Activated naive CD4-positive, alpha-beta T cell treated with anti-CD3 and anti-CD28 coated beads for 36 hours (primary cell): ENCODE measurements at places on chromosomes 4 and X. TPM values are rescaled to one million over a fixed set of nuclear protein-coding genes. Genes with fewer than 3 reads are reported as not detected.

The XKRX gene
- total RNA-seq = 0.64 TPM

The N4BP2 gene
- total RNA-seq = 17.5 TPM

The ZRSR2 gene
- total RNA-seq = 15.7 TPM

The GAGE12E gene
- not detected for total RNA-seq

The AVPR2 gene
- total RNA-seq = not detected

The DIPK2B gene
- not detected for total RNA-seq

The CEP135 gene
- 18.6 TPM for total RNA-seq

The ERCC6L gene
- 9.6 TPM for total RNA-seq

The VCX2 gene
- total RNA-seq = not detected

The NHSL2 gene
- total RNA-seq = 0.41 TPM

The ARHGAP4 gene
- 161 TPM for total RNA-seq

The S100P gene
- total RNA-seq = 8.5 TPM

The MAOB gene
- total RNA-seq = not detected

- no peak for DNase-seq
Observed at GRCh38 chr4:23212558-23212957, 519.8 kb downstream of the GBA3 start.

GRCh38 chr4:76897536-76898384 is at the start of gene SOWAHB:
Gene SOWAHB, minus strand, starts transcription at chr4:76898144. Its CDS starts 295 bp downstream, at chr4:76897849.
- DNase-seq = peak; percentile 14

GRCh38 chrX:103415528-103415927 is 39.2 kb downstream of the BEX3 start:
- DNase-seq = no peak

GRCh38 chr4:130074096-130074495 is 978.1 kb downstream of the C4orf33 start:
- DNase-seq = no peak

GRCh38 chr4:15003401-15003890 is 1.2 kb downstream of the CPEB2 start:
- DNase-seq = peak; percentile 65

DNA sequence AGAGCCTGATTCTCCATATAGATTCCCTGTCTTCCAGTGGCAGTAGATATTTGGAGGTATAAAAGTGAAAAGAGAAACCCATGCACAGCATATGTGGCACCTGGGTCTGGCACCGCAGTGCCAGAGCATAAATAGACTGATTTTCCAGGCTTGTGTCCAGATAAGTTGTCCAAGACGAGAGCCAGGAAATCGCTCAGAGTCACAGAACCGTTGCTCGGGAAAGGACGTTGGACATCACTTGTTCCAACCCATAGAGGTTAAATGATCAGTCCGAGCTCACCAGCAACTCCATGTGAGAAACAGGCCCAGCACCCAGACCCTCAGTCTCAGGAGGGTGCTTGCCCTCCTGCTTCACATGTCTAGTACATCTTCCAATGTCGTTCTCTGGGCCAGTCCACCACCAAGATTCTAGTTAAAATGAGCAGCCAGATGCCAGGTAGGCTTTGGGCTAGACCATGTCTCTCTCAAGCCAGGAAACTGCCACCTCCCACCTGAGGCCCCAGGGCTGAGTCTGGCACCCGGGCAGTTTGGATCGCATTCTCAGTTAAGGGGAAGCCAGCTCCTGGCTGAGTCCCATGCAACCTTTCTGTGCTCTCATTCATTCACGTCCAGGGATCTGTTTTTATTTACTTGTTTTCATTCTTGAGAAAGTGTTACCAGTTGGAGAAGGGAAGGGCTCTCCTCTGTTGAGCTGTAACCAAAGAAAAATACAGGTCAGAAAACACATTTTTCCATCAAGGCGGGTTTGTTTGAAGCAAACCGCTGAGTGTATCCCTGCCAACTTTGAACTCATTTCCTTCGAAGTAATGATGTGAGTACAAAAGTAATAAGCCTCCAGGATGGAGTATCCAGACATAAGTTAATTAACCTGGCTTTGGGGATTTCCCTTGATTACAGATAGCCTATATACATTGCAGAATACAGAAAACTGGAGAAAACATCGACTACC is 91.7 kb downstream of the PHOX2B start:
- no peak for DNase-seq

DNA sequence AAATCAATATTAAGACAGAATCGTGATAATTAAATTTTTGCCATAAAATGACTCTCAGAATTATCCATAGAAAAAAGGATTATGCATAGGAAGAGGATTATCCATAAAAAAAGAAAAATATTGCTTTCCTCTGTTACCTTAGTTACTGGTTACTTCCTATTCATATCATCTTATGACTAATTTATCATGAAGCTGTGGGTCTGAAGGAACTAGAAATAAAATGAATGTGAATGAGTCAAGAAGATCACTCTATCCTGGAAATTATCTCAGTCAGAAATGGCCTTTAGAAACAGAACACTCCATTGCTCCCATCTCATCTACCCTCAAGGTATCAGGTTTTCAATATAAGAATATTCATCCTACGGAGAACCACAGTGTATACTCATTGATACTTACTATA is 19.4 kb downstream of the RPS6KA6 start:
- DNase-seq = no peak

GRCh38 chr4:18840481-18840880 is 818.9 kb upstream of the LCORL start:
- no peak for DNase-seq

DNA sequence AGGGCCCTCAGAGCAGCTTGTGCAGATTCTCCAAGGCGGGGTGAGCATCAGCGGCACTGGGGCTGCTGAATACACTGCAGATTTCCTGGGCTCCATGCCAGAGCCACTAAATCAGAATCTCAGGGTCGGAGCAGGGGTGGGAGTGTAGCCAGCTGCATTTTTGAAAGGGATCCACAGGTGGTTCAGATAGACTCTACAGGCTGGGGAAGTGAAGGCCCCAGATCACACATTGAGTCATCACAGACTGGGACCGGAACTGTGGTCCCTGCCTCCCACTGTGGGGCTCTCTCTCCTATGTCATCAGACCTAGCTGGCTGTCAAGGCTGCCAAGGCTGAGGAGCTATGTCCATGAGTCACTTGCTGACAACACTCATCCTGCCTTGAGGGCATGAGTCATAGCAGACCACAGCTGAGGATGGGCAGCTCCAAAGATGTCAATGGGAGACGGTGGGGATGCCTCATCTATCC is 162.3 kb upstream of the MAMLD1 start:
- peak; percentile 71 for DNase-seq

DNA sequence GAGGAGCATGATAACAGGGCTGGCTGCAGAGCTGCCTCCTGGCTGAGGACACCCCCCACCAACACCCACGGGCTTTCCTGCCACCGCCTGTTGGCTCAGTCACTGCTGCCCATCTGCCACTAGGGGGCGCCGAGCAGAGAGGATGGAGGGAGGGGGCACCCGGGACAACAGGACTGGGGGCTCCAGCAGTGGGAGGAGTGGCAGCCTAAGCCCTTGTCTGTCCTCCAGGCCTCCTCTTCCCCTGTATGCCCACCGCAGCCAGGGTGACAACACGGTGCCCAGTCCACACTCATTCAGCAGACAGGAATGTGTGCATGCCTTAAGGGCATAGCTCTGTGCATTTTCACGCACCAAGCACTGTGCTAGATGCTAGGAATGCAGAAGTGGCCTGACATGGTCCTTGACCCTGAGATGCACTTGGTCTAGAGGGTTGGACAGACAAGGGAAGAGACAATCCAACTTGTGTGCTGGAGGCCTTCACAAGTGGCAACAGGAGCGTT is 149.9 kb downstream of the AMMECR1 start:
- peak; percentile 60 for DNase-seq

DNA sequence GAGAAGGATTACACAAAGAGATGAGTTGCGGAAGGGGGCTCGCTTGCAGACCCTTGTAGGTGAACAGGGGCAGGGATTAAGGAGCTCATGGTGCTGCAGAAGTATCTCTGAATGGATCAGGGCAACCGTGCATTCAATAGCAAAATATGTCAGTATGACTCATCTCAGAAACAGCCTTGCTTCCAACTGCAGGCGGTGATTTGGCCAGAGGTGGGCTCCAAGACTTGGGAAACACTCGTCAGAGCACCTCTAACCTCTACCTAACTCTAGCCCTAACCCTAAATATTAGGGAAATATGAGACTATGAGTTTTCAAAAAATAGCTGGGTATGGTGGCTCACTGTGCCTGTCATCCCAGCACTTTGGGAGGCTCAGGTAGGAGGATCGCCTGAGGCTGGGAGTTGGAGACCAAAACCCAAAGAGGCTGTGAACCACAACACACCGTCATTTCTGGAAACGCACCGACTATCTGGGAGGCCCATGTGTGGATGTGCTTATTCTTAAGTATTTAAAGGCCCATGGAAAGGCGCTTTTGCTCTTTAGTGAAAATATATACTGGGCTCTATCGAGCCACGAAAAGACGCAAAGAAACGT is 102.6 kb downstream of the DHRSX start:
- no peak for DNase-seq

GRCh38 chr4:81634766-81635549 is 163.3 kb upstream of the RASGEF1B start:
- DNase-seq = no peak

DNA sequence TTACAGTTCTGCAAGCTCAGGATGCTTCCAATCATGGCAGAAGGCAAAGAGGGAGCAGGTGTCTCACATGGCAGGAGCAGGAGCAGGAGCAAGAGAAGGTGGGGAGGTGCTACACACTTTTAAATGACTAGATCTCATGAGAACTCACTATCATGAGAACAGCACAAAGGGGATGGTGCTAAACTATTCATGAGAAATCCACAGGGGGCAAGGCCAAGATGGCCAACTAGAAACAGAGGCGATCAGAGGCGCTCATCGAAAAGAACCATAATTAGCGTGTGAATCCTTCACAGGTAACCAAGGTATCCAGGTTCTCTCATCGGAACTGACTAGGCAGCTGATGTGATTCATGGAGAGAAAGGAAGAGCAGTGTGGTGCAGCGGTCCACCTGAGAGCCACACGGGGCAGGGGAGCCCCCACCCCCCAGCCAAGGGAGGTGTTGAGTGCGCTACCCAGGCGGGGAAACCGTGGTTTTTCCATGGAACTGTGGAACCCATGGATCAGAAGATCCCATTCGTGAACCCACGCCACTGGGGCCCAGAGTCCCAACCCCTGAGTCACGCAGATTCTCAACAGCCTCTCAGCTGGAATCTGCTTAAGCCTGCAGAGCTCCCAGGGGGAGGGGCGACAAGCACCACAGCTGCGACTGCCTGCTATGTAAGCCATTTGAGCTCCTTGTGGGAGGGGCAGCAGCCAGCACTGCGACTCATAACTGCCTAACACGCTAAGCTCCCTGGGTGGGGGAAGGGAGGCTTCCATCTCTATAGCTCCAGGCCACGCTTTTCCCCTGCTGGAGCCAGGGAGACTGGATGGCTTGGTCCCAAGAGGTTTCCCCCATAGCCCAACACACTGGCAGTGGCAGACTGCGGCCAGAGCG is 46.7 kb downstream of the FGF16 start:
- no peak for DNase-seq

GRCh38 chr4:152488246-152488645 is 47.6 kb downstream of the FBXW7 start:
- DNase-seq = no peak

DNA sequence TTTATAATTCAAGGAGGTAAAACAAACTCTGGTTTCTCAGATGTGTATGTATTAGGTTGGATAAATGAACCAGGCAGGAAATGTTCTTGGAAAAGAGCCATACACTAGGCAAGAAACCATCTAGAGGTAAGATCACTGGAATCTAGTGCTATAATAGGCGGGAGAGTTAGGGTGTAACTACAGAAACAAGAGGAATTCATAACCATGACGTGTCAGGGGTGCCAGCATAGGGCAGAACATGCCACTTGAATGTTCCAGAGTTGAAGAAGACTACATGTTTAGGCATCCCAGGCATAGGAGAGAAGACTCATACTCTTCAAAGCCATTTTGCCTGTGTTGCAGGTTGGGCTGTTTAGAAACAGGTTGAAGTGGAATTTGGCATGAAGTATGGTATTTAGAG is 198.7 kb downstream of the CCNG2 start:
- no peak for DNase-seq

- DNase-seq = no peak
Observed at GRCh38 chrX:12567857-12568256, 223.4 kb upstream of the PRPS2 start.

DNA sequence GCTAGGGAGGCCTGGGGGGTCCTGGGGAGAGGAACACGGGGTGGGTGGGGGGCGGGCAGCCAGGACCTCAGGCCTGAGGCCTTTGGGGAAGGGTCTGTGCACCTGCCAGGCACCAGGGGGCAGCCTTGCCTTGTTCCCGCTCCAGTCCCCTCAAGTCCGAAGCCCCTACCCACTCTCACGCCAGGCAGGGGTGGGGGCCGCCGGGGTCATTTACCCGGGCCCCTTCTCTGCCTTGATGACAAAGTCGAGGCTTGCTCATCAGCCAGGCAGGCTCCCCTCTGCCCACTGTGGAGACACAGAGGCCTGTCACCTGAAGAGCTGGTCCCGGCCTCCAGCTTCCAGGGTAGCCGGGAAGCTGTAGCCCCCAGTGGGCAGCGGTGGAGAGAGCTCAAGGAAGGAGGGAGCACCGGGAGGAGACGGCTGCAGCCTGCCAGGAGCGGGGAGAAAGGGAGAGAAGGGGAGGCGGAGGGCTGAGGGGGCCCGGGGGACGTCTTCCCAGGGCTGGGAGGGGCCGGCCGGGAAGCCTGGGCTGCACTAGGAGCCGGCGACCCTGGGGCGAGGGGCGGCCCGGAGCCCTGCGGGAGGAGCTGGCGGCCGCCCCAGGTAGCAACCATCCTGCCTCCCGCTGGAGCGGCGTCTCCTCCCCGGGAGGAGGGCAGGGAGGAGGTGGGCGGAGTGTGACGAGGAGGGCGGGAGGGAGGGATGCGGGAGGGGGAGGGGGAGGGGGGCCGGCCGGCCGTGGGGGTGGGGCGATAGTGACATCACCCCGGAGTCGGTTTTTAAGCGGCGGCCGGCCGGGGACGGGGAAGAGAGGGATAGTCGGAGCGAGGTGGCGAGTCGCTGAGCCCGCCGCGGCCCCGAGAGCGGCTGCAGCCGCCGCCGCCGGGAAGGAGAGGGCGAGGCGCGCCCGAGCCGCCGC is at the start of gene SLC6A8:
Gene SLC6A8 (plus strand): TSS at position 806 of the 919 bp plus-strand sequence. CDS start 649 bp downstream, outside the sequence.
- peak; percentile 42 for DNase-seq

- no peak for DNase-seq
Observed at GRCh38 chr4:128163177-128164117, 102.3 kb downstream of the LARP1B start.

DNA sequence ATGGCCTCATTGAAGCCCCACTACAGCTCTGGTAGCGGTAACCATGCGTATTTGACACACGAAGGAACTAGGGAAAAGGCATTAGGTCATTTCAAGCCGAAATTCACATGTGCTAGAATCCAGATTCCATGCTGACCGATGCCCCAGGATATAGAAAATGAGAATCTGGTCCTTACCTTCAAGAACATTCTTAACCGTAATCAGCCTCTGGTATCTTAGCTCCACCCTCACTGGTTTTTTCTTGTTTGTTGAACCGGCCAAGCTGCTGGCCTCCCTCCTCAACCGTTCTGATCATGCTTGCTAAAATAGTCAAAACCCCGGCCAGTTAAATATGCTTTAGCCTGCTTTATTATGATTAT is 876 bp downstream of the HPRT1 start:
- no peak for DNase-seq

- no peak for DNase-seq
Observed at GRCh38 chr4:82745173-82745842, 53.3 kb downstream of the SCD5 start.

GRCh38 chrX:19563746-19564145 is 48.4 kb upstream of the MAP3K15 start:
- DNase-seq = peak; percentile 26

- peak; percentile 52 for DNase-seq
Observed at GRCh38 chr4:2797545-2798305, 4.8 kb downstream of the SH3BP2 start.
